Activated effector memory CD4-positive, alpha-beta T cell treated with Interleukin-2 at 50 U/mL for 16 hours (primary cell): ENCODE measurements at places on chromosomes 2 and 18.

DNA sequence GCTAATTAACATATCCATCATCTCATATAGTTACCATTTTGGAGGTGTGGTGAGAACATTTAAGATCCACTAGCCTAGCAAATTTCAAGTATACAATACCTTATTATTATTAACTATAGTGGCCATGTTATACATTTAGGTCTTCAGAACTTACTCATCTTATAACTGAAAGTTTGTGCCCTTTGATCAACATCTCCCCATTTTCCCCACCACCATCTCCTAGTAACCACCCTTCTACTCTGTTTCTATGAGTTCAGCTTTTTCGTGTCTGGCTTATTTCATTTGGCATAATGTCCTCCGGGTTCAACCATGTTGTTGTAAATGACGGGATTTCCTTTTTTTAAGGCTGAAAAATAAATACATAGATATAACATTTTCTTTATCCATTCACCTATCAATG, 15.9 kb downstream of the NEURL3 start:
- no peak for DNase-seq

DNA sequence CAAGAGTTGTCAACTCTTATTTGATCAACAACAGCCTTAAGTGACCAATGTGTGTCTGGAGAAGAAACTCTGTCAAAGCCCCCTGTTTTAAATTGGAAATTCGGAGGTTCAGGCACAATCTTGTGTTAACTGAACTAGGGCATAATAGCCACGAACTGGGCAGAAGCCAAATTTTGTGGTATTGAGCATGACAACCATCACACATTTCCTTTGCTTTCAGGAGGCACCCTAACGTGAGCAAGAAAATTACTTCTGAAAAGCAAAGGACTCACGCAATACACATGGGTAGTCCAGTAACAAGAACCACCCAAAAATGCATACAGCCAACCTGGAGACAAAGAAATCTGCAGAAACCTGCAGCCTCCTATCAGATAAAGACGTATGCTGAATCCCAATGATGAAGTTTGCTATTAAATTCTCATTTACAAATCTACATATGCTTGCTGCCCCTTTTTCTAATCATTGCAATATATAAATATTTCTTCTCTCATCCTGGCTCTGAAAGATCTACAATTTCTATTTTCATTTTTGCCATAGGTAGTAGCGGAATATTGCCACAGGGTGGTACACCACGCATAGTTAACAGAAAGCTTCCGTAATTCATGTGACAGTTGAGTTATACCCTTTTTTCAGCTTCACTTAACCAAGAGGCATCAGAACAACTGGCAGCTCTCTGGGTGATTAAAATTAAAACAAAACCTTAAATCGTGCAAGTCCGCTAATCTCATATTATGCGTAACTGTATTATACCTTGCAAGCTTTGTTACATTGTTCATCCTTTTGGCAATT, 495.8 kb downstream of the NRXN1 start:
- DNase-seq: no peak

- DNase-seq: no peak
Observed at GRCh38 chr2:98294711-98295110, 51.5 kb upstream of the CNGA3 start.

DNA sequence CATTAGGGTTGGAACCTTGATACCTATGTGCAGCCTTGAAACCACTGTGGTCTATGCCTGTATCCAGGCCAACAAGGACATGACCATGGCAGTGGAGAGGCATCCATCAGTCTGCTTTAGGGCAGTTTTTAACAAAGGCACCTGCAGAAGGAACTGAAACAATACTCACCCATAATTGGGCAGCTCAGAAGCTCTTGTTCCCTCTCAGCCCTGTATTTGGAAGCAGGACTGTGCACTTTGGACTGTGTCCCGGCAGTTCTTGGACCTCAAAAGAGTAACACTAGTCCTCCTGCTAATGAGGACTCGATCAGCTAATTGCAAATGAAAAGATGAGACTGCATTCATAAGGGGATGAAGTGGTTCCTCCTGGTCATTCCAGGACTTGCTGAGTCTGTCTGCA, 500.2 kb upstream of the TNP1 start:
- DNase-seq: no peak

GRCh38 chr2:44886414-44886813, 55.1 kb upstream of the SIX3 start:
- DNase-seq: no peak

DNA sequence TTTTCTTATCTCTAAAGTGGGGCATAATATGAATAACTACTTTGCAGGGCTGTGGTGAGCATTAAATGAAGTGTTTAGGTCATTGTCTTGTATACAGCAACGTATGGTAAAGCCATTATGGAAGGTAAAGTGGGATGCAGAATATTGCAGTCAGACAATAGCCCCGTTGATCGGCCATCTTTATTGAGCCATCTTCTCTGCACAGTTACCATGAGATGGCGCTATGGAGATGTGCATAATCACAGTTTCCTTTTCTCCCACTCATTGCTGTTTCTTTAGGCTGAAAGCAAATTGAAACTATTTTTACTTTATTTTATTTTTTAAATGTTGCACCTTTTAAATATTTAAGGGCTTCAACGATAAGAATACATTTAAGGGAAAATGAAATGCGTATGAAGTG, 108.9 kb downstream of the THSD7B start:
- DNase-seq: no peak

- no peak for DNase-seq
Observed at GRCh38 chr18:74368901-74369705, 53.5 kb downstream of the C18orf63 start.

- DNase-seq: no peak
Observed at GRCh38 chr2:47274054-47274782, 119.1 kb upstream of the STPG4 start.

GRCh38 chr2:169767243-169767888, 31.3 kb upstream of the SSB start:
- DNase-seq: peak; percentile 29

DNA sequence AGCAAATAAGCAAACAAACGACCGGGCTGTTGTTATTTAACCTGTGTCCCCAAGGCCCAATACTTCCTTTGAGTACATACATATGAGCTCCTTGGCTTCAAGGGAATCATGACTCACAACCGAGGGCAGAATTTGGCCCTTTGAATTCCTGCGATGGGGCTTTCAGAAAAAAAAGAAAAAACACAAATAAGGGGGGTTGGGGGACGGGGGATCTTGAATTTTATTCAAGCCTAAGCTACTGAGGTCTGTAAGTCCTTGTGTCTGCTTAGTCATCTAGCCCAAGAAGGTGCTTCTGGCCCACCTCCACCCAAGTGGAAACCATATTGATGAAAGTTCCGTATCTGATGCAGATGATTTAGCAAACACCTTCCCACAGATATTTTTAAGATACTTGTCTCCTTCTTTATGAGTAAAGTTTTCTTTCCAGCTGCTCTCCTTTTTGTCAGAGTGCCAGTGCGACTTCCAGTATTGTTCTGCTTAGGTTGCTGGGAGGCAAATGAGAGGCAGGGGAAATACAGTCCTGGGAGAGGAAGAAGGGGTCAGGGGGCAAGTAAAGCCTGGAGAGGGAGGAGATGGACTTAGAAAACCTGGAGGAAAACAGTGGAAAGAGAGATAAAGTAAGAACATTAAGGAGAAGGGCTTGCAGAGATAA, 169.6 kb downstream of the ZEB2 start:
- no peak for DNase-seq

- no peak for DNase-seq
Observed at GRCh38 chr2:207362716-207363115, 167.0 kb upstream of the CREB1 start.

- DNase-seq: no peak
Observed at GRCh38 chr2:30694286-30695055, 112.8 kb downstream of the CAPN13 start.

GRCh38 chr2:167509586-167509985, 621.3 kb downstream of the XIRP2 start:
- DNase-seq: no peak
